ENCODE measurements at places on chromosomes 4 and X. TPM values are rescaled to one million over a fixed set of nuclear protein-coding genes. Genes with fewer than 3 reads are reported as not detected.

Gene IL2
- not detected for total RNA-seq

Gene DYNLT3
- total RNA-seq: 18.6 TPM

Gene UGT2B11
- 0.11 TPM for total RNA-seq

Gene SLC10A4
- 8.0 TPM for total RNA-seq

Gene TCEAL5
- total RNA-seq: not detected

Gene XPNPEP2
- total RNA-seq: not detected

Gene CDKL2
- 0.47 TPM for total RNA-seq
